ENCODE measurements at places on chromosomes 7 and 10.

- DNase-seq: no peak
Measured at GRCh38 chr7:50181081-50181480, 88.0 kb upstream of the ZPBP start.

DNA sequence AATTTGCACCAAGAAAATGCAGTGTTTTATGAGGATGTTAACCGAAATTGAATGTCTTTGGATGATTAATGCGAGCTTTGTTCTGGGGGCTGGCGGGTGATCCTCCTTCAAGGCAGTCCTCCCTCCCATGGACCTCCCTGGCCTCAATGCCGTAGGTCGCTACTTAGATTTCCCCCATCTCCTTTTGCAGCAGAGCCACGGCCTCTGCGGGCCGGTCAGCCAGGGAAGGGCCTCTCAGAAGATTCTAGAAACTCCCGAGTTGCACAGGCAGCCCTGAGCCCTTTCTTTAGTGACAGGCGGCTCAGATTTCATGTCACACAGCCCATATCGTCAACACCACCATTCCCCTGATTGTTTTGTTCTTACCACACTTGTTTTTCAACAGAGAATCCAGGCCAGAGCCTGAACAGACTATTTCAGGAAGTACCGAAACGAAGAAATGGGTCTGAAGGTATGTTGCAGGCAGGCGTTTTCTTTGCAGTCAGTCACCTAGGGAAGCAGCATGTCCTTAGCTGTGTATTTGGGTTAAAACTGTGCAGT lies 88.2 kb upstream of the SH2B2 start:
- DNase-seq: no peak

DNA sequence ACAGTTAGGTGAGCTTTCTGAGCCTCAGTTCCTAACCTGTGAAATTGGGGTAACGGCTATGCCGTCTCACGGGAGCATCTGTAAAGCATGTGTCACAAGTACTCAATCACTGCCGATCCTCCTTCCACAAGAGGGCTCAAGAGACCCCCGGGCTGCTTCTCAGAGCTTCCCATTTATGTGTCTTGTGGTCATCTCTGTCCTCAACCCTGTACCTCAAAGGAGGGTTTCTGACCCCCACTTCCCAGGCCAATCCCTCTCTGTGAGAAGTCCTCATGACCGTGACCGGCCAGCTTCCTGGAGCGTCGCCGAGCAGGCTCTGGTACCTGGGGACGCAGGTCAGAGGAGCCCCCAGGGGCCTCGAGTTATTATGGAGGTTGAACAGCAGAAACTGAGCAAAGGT lies 510 bp upstream of the TRPV5 start:
- no peak for DNase-seq

- no peak for DNase-seq
Measured at GRCh38 chr10:111017098-111017497, 59.7 kb upstream of the ADRA2A start.

DNA sequence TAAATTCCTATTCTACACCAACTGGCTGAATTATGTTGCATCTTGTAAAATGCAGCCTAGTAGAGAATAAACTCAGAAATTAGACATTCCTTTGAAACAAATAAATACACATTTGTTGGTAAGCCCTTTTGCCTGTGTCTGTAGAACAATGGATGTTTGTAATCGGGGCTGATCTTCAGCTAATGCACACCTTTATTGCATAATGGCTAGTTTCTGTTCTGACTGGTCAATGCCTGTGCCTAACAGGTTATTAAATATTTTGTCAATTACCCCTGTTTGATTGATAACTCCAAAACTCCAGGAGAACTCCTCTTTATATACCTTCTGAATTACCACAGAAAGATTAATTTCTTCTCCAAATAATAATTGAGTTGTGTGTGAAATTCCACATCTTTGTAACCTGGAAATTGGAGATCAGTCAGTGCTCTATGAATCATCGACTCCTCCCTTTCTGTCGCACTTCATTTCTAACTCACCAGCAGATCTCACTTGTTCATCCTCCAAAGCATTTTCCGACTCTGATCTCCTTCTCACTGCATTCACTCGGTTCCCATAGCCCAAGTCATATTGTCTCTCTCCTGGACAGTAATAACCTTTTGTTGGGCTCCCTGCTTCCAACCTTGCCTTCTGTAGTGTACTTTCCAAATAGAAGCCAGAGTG lies 196.0 kb upstream of the FZD1 start:
- no peak for DNase-seq

DNA sequence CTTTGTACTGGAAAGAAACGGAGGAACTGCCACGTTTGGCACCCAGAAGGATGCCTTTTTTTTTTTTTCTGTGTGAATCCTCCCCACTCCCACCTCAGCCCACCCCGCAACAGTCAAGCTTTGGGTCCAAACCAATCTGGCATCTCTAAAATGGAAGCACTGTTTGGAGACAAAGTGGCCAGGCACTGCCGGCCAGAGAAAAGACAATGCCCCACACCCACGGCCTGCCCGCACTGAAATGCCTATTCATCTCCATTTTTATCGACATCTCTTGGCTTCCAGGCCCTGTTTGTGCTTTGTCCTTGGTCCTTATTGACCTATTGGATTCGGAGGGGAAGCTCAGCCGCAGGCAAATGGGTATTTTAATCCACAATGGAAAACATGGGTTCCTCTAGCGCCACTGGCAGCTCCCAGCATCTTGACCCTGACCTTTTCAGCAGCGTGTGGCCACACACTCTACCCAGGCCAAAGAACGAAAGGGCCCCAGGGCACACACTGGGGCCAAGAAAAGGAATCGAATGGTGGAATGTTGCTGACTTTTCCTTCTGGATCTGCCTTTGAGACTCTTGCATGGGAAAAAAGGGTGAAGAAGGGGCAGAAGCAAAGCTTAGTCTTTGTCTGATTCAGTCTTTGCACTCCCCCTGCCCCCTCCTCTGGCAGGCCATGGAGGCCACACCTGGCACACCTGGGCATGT lies 162.6 kb upstream of the CDCA7L start:
- DNase-seq: no peak

- DNase-seq: no peak
Measured at GRCh38 chr7:101235050-101235449, 2.6 kb downstream of the CLDN15 start.

DNA sequence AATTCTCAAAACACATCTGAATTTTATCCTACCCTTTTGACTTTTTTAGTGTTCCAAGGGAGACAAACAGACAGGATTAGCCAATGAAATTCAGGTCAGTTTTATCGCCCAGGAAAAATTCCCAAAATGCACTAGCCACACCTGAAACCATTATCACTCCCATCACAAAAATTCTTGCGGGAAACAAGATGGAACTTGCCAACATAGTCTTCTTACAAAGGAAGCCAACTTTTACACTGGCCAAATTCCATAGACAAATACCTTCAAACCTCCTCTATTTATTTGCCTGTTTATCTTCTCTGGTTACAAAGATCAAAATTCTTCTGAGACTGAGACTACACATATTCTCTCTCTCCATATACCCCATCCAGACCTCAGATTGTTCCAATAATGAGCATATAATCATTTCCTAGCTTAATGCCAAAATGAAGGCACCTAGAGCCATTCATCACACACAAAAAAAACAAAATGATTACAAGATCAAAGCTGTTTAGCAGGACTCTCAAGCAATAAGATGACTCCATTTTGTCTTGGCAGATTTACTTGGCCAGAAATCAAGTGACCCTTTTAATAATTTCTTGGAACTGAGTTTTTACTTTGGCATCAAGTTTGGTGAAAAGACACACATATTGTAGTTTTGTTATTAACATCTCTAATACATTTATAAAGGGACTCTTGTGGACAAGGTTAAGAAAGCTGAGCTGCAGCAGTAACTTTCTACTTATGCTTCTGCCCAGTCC lies 30.2 kb downstream of the MET start:
- peak; percentile 27 for DNase-seq

- no peak for DNase-seq
Measured at GRCh38 chr7:8210845-8211724, 50.9 kb downstream of the ICA1 start.

DNA sequence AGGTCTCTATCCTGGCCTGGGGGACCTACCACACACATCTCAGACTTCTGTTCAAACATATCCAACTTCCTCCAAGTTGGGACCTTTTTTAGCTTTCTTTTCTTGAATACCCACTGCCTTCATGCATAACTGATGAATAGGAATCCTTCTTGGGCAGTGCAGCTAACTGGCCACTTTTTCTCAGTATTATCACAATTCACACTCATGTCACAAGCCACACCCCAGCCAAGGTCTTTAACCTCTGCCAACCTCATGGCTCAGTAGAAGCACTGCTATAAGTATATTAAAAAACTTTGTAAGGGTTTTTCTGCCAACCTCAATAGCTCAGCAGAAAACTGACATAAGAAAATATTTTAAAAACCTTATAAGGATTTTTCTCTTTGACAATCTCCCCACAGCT lies 44.5 kb downstream of the HHEX start:
- DNase-seq: no peak
